GM12865 (cell line): ENCODE measurements at places on chromosomes 1 and 21.

DNA sequence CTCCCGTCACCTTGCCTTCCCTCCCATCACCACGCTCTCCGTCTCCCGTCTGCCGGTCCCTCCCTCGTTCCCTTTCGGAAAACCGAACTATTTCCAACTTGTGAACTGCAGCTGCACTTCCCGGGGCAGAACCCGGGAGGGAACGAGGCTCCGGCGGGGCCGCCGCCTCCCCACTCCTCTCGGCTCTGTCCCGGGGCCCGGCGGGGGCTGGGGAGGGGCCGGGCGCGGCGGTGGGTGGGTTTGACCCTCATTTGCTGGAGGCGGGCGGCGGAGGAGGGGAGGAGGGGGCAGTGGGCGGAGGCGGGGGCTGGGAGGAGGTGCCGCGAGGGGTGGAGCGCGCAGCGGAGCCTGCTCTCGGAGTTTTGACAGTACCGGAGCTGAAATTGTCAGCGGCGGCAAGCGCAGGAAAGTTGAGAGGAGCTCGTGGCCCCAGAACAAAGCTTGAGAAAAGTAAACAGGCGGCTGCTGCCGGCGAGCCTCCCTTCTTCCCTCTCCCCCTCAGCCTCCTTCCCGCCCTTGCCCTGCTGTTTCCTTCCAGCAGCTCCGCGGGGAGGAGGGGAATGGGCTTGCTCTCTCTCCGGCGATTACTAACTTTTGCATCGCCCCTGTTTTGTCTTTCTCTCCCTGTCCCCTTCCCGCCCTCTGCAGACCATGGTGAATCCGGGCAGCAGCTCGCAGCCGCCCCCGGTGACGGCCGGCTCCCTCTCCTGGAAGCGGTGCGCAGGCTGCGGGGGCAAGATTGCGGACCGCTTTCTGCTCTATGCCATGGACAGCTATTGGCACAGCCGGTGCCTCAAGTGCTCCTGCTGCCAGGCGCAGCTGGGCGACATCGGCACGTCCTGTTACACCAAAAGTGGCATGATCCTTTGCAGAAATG is 2.9 kb downstream of the LMO4 start:
- peak; percentile 83 for DNase-seq

DNA sequence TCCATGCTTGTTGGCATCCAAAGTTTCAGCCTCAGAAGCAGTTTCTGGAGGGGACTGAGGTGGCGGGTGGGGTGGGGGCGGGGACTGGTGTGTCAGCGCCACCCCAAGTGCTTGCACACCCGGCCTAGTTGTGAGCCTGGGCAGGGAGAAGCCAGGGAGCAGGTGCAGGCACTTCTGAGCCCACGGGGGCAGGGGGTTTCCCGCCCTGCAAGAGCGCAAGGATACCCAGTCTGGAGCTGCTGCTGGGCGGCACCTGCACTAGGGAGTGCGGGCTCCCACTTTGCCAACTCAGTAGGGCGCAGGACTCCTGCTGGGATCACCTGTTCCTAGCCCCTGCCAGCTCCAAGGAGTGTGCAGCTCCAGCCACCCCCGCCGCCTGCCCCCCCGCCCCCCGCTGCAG is 33.5 kb downstream of the MAGI3 start:
- DNase-seq = no peak

DNA sequence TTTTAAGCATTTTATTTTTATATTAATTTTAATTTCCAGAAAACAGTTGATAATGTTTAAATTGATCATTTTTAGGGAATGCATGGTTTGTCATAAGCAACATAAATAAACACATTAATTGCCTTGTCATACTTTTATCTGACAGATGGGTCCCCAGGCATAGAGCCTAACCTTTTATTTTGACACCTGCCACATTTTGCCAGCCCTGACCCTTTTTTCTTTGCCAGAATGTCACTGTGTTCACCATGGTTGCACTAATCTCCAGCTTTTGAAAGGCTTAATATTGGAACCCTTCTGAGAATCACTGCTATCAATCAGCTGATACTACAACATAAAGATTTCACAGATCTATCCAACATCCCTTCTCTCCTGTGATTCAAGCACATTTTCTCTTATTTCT is 56.0 kb upstream of the DPYD start:
- DNase-seq = no peak

DNA sequence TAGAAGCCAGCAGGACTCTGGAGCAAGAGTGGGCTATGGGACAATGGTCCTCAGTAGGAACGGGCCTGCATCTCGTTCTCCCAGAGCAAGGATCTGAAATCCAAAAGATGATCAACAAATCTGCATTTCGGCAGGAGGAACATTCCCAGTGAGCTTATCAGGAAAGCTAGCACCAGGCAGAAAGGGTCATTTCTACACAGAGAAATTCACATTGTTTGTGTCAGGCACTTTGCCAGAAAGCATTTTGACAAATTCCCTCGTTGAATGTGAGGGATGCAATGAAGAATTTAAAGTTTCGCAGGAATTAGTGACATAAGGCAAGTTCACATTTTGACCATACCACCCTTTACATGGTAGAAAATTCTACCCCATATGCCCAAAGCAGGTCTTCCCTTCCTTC is 31.6 kb upstream of the ETS2 start:
- DNase-seq = no peak

GRCh38 chr1:91511386-91511785 is 10.7 kb downstream of the CDC7 start:
- peak; percentile 41 for DNase-seq

GRCh38 chr1:230758709-230759368 is 11.7 kb downstream of the CAPN9 start:
- DNase-seq = no peak

GRCh38 chr21:45270306-45270821 is 17.3 kb downstream of the POFUT2 start:
- DNase-seq = no peak

- DNase-seq = peak; percentile 38
Observed at GRCh38 chr21:46667741-46668380, 32.4 kb downstream of the PRMT2 start.
